ENCODE measurements at places on chromosomes 3 and 15.

GRCh38 chr3:35665390-35666055, 26.2 kb downstream of the ARPP21 start:
- DNase-seq: no peak

DNA sequence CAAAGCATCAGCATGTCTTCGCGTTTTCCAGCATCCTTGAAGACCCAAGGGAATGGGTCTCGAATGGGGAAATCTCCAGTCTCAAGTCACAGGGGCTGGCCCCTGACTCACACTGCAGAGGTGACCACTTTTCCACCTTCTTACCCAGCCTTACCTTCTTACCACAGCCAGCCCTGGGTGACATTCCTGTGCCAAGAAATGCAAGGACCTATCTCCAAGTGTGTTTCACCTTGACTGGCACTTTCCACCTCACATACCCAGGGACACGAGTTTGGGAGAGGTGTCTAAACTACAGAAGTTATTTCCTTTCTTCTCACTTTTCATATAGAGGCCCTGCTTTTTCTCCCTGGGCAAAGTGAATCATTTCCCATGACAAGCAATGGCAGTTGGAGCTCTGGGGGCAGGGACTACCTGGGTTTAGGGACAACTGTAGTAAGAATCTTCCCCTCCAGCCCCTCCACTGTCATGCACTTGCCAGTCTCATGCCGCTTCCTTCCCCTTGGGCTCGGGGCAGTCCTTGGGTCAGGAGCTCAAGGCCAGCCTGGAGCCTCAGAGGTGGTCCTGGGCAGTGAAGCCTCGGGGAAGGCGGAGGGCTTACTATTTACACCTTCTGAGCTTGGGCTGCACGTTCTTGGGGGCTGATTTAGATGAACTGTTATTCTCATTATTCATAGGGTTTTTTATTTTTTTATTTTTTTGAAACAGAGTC, 16.8 kb downstream of the PAQR5 start:
- DNase-seq: no peak

GRCh38 chr3:143428294-143428693, 308.7 kb downstream of the CHST2 start:
- DNase-seq: no peak

DNA sequence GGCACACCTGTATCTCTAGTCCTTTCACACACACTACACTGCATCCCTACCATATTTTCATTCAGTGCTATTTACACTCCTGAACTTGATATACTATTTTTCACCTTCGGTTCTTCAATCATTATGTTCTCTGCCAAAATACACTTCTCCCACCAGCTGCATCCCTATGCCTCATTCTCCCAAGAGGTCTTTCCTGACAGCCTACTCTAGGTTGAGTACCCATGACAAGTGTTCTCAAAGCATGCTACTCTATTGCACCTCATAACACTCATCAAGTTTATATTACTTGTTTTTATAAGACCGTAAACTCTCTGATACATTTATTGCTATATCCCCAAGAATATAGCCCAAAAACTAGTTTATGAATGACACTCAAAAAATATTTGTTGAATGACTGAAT, 549.5 kb downstream of the PYDC2 start:
- no peak for DNase-seq

DNA sequence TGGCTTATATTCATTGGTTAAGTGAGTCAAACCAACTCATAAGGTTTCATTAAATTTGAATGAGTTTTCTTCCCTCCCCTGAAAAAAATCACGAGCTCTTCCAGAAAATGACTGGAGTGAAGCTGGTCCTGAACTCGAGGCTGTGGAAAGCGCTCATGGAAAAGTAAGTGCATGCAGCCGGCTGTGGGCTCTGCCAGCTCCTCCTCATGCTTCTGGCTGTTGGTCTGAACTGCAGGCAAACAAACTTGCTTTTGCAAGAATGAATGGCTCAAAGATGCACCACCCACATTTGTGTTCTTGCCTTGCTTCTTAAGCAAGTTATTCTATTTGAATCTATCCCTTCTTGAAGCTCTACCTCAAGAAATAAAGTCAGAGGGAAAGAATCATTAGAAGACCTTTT, 6.2 kb downstream of the ETV5 start:
- no peak for DNase-seq

DNA sequence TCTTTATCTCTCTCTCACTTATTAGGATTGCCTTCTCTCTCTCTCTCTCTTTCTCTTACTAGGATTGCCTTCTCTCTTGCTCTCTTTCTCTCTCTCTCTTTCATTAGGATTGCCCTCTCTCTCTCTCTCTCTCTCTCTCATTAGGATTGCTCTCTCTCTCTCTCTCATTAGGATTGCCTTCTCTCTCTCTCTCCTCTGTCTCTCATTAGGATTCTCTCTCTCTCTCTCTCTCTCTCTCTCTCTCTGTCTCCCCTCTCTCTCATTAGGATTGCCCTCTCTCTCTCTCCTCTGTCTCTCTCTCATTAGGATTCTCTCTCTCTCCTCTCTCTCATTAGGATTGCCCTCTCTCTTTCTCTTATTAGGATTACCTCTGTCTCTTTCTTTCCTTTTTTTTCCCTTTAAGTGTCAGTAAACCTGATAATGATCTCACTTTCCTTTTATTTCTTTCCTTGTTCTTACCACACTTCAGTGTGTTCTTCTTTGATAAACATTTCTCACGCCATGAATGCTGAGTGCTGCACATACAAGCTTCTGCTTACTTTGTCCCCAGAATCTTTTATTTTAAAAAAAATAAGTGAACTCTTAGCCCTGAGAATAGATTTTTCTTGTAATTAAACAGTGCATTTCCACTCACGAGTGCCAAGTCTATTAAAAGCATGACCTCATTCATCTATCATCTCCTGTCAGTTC, 243.4 kb upstream of the TBC1D5 start:
- DNase-seq: no peak

DNA sequence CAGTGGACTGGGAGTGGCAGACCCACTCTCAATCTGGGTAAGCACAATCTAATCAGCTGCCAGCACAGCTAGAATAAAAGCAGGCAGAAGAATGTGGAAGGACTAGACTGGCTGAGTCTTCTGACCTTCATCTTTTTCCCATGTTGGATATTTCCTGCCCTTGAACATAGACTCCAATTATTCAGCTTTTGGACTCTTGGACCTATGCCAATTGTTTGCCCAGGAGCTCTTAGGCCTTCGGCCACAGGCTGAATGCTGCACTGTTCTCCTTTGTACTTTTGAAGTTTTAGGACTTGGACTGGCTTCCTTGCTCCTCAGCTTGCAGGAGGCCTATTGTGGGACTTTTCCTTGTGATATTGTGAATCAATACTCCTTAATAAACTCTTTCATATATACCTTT, 477.7 kb upstream of the ZNF385D start:
- DNase-seq: no peak

Measured in mesothelial cell of epicardium (in vitro differentiated cells).